CD14-positive monocyte (primary cell): ENCODE measurements at places on chromosomes 6 and 20. TPM values are rescaled to one million over a fixed set of nuclear protein-coding genes. Genes with fewer than 3 reads are reported as not detected.

Gene RUNX2
- 1.3 TPM for polyA plus RNA-seq

Gene BANF2
- polyA plus RNA-seq, result not detected

Gene OPN5
- not detected for polyA plus RNA-seq

Gene ID1
- 129 and 494 TPM in 2 replicates for polyA plus RNA-seq

Gene GLP1R
- polyA plus RNA-seq, result not detected

Gene ADTRP
- polyA plus RNA-seq, result 0.04 and 0.20 TPM in 2 replicates

Gene ETV7
- 2.2 TPM for polyA plus RNA-seq

Gene PHACTR2
- polyA plus RNA-seq, result 9.6 TPM

Gene TRIM31
- polyA plus RNA-seq, result not detected

Gene LRP11
- polyA plus RNA-seq, result 0.32 and 0.38 TPM in 2 replicates

Gene SRSF12
- polyA plus RNA-seq, result 0.04 TPM

Gene HFE
- polyA plus RNA-seq, result 11.5 and 13.5 TPM in 2 replicates

Gene ARMC12
- not detected for polyA plus RNA-seq

Gene FUT9
- polyA plus RNA-seq, result not detected

Gene TNFRSF21
- 0.86 TPM for polyA plus RNA-seq

Gene PRICKLE4
- polyA plus RNA-seq, result not detected

Gene IL17F
- polyA plus RNA-seq, result not detected

Gene POM121L2
- polyA plus RNA-seq, result not detected in 2 replicates

Gene MAVS
- 10.1 and 16.6 TPM in 2 replicates for polyA plus RNA-seq

Gene KIF6
- polyA plus RNA-seq, result not detected

Gene TPBG
- polyA plus RNA-seq, result not detected

Gene HS3ST5
- polyA plus RNA-seq, result not detected

Gene SAMD3
- polyA plus RNA-seq, result 0.33 TPM

Gene FAM209A
- polyA plus RNA-seq, result not detected

Gene SLC2A10
- not detected for polyA plus RNA-seq

Gene NRN1
- polyA plus RNA-seq, result 0.08 and 0.20 TPM in 2 replicates

Gene ANKEF1
- polyA plus RNA-seq, result 0.03 TPM in 2 replicates

Gene LTA
- polyA plus RNA-seq, result 0.11 and 0.28 TPM in 2 replicates

Gene KCNQ5
- polyA plus RNA-seq, result not detected

Gene HLA-DMB
- 726 TPM for polyA plus RNA-seq

Gene KPNA5
- 1.7 TPM for polyA plus RNA-seq

Gene DDX43
- not detected for polyA plus RNA-seq

Gene GSTA1
- polyA plus RNA-seq, result not detected

Gene BPI
- 6.1 and 8.2 TPM in 2 replicates for polyA plus RNA-seq

Gene COL21A1
- polyA plus RNA-seq, result 0.03 TPM in 1 of 2 replicates, not detected in the other
